Non-pigmented ciliary epithelial cell (primary cell): ENCODE measurements at places on chromosomes 1 and 21.
A peak's percentile ranks its signal among the peaks of the same experiment; 100 is the strongest.

DNA sequence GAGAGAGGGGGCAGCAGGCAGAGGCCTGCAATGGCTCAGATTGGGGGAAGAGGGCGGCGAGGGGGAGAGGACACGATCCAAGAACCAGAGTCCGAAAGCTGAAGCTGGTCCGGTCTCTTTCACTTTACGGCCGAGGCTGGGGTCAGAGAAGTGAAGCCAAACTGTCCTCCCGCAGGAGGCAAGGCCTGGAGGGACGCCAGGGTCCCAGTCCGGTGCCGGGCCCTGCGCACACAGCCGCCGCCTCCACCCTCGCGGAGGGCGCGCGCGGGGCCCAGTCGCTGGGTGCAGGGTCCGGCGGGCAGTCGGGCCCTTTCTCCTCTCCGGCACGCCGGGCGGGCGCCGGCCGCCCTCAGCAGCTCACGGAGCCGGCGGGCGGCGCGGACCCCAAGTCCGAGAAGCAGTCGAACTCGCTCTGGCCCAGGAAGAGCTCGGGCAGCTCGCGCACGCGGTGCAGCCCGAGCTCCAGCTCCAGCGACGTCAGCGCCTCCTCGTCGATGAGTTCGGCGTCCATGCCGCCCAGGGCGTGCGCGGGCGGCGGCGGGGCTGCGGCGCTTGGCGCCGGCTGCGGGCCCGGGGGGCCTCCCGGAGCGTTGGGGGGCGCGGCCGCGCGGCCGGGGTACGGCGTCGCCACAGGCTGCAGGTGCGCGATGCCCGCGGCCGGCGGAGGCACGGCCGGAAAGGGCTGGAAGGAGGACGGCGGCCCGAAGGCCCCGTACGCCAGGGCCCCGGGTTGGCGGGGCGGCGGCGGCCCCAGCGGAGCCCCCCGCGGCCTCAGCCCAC lies 749 bp downstream of the CITED4 start:
- DNase-seq = no peak

DNA sequence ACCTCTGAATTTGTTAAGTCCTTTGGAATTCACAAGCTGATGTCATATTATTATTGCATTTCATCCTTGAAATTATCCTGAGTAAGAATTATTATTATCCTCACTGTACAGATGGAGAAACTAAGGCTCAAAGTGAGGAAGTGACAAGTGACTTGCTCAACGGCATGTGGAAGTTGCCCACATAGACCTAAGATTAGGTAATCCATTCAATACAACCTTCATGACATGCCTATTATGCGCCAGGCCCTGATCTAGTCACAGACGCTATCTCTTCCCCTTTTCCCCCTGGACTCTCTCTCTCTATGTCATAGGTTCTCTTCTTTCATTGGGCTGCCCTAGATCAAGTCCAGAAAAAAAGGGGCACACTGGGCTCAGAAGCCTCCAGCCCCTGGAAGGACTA lies 84.9 kb upstream of the KCNK2 start:
- no peak for DNase-seq

- no peak for DNase-seq
Measured at GRCh38 chr1:187236199-187236598, 407.4 kb downstream of the PLA2G4A start.

DNA sequence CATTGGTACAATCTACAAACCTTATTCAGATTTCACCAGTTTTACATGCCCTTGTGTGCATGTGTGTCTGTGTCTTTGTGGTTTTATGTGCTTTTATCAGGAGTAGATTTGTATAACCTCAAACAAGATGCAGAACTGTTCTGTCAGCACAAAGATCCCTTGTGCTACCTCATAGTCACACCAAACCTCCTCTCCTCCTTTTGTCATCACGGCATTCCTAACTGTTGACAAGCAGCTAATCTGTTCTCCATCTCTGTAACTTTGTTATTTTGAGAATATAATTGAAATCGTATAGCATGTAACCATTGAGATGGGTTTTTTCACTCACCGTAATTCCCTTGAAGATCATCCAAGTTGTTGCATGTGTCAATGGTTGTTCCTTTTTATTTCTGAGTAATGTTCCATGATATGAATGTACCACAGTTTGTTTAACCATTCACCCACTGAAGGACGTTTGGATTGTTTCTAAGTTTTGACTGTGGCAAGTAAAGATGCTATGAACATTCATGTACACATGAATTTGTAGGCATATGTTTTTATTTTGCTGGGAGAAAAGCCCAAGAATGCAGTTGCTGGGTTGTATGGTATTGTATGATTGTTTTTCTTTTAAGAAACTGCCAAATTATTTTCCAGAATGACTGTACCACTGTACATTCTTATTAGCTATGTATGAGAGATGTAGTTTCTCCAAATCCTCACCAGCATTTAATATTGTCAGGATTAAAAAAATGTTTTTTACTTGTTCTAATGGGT lies 78.1 kb upstream of the B3GALT2 start:
- DNase-seq = peak; percentile 32

- no peak for DNase-seq
Measured at GRCh38 chr1:76680651-76681050, 186.6 kb upstream of the ST6GALNAC5 start.
